ENCODE measurements at places on chromosomes 6 and 20. TPM values are rescaled to one million over a fixed set of nuclear protein-coding genes. Genes with fewer than 3 reads are reported as not detected.

The KIAA0408 gene
- total RNA-seq, result 2.0 TPM

The IL17A gene
- not detected for total RNA-seq

The MROH8 gene
- 6.4 TPM for total RNA-seq

The COL11A2 gene
- 0.65 TPM for total RNA-seq

The DSP gene
- 1.3 TPM for total RNA-seq

The C4B gene
- total RNA-seq, result 2.4 TPM

The MAPK14 gene
- 95.6 TPM for total RNA-seq

The PRR18 gene
- not detected for total RNA-seq

The SLC32A1 gene
- not detected for total RNA-seq

The DACT2 gene
- 3.3 TPM for total RNA-seq

The FAM162B gene
- not detected for total RNA-seq

The COX4I2 gene
- total RNA-seq, result not detected

The GPX5 gene
- not detected for total RNA-seq

The MAFB gene
- 32.9 TPM for total RNA-seq

The DSE gene
- 173 TPM for total RNA-seq

The GGT7 gene
- total RNA-seq, result 8.4 TPM

The GPR6 gene
- total RNA-seq, result not detected

The ATP6V1G2 gene
- 3.5 TPM for total RNA-seq

The SCRT2 gene
- total RNA-seq, result not detected

The MYBL2 gene
- 8.4 TPM for total RNA-seq

The RSPO3 gene
- total RNA-seq, result 19.3 TPM

The SDC4 gene
- 389 TPM for total RNA-seq

The CNR1 gene
- total RNA-seq, result under 0.01 TPM

The AIF1 gene
- not detected for total RNA-seq

The DLL1 gene
- total RNA-seq, result 1.0 TPM

The SH3BGRL2 gene
- 2.9 TPM for total RNA-seq

The CST2 gene
- total RNA-seq, result not detected

The MYH7B gene
- total RNA-seq, result 0.13 TPM

The CLIC1 gene
- 600 TPM for total RNA-seq

The SYCP2 gene
- total RNA-seq, result 2.7 TPM

The ACSS1 gene
- total RNA-seq, result 4.5 TPM

The ENPP3 gene
- 0.13 TPM for total RNA-seq

The CEP57L1 gene
- 26.9 TPM for total RNA-seq
